PC-3 (cell line): ENCODE measurements at places on chromosomes 5 and 9.

DNA sequence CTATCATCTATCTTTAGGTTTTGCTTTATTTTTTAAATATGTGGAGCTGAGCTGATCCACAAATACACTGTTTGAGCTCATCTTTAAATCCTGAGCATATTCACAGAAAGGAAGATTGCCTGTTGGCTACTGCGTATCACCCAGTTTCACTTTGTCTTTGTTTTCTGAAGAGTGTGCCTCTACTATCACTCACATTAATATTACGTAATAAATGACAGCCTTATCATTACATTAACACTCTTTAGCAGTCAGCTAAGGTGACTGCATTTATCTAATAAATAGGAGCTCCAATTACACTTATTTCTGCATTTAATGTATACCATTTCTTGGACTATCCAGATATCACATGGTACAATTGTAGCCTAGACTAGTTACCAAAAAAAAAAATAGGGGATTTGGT, 511.7 kb downstream of the NR2F1-AS1 start:
- DNase-seq = no peak

DNA sequence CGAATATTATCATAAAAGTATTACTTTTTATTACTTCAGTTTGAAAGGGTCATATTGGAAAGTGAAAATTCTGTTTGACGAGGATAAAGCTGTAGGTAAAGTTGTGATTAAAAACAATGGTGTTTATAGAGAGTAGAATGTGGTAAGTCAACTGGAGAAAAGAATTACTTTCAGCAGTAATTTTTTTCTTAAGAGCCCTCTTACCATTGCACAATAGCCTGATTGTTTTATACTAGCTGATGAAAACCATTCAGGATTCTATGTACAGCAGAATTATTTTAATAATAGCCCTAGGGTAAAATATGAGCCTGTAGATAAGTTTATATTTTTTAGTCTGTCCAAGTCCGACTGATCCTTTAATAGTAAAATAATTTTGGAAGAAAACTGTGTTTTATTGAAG, 16.6 kb downstream of the CDC42SE2 start:
- DNase-seq = no peak

- DNase-seq = no peak
Observed at GRCh38 chr9:15253786-15254185, 53.2 kb downstream of the TTC39B start.

GRCh38 chr5:16450163-16450562, 15.4 kb downstream of the ZNF622 start:
- no peak for DNase-seq

DNA sequence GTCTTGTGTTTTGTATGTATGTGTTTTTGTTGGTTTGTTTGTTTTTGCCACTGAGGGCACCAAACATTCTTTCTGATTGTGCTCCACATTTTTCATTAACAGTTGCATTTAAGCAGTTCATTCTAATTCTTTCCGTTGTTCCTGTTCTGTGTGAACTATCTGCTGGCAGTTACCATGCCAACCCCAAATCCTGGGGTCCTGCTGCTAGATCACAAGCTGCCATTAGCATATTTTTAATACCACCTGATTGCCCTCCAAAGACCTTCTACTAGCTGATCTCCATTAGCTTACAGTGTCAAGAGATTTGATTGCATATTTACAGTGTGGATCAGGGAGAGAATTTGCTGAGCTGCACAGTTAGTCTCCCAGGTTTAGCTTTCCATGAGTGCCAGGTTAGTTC, 40.6 kb upstream of the STARD4 start:
- no peak for DNase-seq

- DNase-seq = peak; percentile 93
Observed at GRCh38 chr5:121273833-121274433, 577.7 kb upstream of the FTMT start.

GRCh38 chr5:93819668-93820067, 78.3 kb upstream of the POU5F2 start:
- no peak for DNase-seq

- DNase-seq = no peak
Observed at GRCh38 chr5:53099546-53099945, 10.0 kb downstream of the MOCS2 start.

DNA sequence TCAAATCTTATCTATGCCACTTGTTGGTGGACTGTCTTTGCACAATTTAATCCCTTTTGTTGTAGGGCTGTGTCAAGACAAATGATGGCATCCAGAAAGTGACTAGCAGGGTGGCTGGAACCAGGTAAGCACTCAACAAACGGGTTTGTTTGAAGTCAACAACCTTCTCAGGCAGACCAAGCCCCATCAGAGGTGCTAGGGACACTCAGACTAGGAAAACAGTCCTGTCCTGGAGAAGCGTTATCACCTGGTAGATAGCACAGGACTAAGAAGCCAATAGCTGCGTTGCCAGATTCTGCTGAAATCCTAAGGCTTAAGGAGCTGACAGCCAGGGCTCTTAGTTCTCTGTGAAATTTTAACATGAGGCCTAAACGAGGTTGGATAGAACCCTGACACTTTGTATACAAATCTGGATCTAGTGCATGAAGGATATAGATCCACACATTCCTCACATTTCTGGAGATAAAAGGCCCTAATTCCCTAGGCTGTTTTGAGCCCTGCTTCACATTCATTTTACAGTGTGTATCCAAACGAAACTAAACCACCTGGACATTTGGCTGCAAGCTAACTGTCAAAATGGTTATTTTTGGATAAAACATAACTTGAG, 179.8 kb downstream of the DCP2 start:
- no peak for DNase-seq

GRCh38 chr5:144205141-144205551, 34.5 kb downstream of the KCTD16 start:
- peak; percentile 9 for DNase-seq

- no peak for DNase-seq
Observed at GRCh38 chr9:104915753-104916152, 12.2 kb downstream of the ABCA1 start.

DNA sequence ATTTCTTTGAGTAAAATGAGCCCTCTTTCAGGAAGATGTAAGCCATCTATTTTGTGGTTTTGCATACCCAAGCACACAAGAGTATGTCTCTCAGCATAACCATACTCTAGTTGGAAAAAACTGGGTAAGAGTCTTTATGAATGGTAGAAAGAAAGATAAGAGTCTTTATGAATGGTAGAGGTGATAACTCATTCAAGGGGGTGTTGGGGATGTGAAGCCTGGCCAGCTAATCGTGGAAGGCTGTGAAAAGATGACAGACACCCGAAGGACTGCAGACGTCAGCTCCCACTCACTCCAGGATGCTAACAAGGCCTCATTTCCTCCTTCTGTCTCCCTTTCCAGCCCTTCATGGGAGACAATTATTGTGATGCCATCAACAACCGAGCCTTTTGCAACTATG, 228.5 kb downstream of the PAPPA start:
- DNase-seq = no peak

GRCh38 chr9:93859431-93860215, 95.5 kb downstream of the BARX1 start:
- DNase-seq = no peak
